ENCODE measurements at places on chromosomes 1 and 21.

DNA sequence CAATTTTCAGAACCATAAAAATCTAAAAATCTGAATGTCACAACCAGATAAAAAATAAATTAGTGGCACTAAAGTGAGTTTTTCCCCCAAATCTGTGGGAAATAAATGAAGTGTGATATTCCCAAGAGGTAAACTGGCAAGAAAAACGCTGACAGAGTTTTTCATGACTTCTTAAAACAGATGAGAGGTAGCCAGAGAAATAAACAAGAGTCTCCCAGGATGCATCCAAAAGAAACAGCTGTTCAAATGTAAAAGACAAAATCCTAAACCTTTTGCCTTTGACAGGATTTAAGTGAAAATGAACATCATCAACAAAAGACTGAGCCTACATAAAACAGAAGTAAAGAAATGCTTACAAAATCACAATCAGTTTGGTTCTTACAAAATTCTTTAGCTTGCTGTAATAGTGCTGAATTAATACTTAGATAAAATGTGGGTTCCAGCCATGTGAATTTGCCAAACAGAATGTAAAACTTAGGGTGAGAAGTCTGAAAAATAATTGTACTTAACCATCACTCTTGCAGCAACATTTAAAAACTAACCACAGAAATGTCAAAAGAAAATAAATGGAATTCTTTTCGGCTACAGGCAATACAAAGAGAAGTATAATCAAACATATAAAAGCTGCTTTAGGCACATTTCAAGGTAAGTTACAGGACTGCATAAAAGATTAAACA, 133.6 kb downstream of the EIF4G3 start:
- DNase-seq, result peak; percentile 44

- DNase-seq, result peak; percentile 78
Measured at GRCh38 chr1:209607102-209607794, 23.7 kb downstream of the CAMK1G start.

DNA sequence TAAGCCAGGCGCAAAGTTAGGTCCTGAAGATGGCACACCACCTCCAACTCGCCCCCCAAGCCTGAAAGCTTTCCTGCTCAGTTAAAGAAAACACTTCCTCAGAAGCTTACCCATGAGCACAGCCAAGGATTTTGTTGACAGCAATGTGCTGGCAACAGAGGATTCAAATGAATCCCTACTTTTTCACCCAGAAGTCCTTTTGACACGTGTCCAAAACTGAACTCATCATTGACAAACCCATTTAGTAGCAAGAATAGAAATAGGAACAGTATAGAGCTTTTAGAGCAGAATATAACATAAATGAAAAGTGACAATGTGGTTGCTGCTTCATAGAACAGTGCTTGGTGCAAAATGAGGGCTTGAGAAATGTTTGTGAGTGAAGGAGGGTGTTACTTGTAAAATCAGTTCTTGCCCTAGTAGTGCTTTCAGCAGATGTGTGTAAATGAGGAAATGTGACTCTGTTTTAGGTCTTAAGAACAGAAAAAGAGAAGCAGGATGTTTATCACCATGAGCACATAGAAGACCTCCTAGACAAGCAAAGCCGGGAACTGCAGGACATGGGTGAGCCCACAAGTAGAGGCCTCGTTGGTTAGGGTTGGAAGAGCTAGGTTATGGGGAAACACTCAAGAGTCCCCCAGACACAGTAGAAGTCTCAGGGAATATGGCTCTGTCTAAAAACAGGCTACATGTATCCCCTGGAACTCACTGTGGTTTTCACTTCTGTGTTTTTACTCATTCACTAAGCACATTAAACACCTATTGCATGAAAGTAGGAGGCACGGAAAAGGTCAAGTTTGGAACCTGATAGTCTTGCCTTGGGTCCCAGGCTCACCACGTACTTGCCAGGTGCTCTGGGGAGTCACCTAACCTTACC, 48.6 kb upstream of the TMEM125 start:
- peak; percentile 42 for DNase-seq

- no peak for DNase-seq
Measured at GRCh38 chr1:228096416-228097332, 6.5 kb downstream of the C1orf35 start.

DNA sequence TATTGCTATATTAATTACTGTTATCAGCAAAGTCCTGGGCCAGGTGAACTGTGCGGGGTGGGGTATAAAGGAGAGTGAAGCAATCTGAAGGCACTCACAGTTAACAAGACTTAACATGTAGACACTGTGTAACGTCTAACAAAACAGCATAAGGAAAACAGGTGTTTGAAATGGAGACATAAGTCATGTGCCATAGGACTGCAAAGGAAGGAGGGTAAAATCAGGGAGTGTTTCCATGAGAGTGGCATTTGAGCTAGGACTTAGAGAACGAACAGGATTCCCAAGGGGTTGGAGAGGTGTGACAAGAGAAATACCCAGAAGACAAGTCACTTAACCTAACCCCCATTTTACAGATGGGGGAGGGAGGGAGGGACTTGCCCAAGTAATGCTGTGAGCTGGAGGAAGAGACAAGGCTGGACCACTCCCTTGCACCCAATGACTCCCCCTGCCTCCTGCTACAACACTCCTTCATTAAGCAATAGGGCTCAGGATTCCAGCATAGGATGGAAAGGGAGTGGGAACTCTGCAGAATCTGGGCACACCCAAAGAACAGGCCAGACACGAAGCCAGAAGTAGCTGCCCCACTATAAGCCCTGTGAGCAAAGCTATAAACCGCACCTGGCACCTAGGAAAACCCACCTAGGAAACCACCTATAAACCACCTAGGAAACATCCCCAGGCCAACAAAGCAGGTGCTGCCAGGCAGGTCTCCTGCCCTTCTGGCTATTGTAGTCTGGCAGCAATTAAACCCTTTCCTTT, 6.6 kb downstream of the PEF1 start:
- DNase-seq, result no peak

DNA sequence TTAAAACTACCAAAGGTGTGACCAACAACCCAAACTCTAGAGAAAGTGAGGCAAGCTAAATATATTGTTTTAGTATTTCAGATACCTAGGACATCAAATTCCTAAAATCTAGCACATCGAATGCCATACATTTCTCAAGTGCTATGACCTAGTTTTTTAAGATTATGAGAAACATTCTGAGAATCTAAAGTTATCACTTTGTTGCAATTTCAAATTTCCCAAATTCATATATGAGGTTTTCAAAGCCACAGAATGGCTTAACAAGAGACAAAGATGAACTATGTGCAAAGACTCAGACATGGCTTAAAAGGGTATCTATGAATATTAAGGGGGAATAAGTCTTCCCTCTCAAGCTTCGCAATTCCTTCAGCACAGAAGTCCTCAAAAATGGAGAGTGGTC, 6.8 kb downstream of the SCYL3 start:
- no peak for DNase-seq

- DNase-seq, result peak; percentile 43
Measured at GRCh38 chr1:54400329-54400728, 5.9 kb downstream of the SSBP3 start.

GRCh38 chr1:197774466-197775281, 606 bp downstream of the DENND1B start:
- DNase-seq, result peak; percentile 71

GRCh38 chr1:37125295-37125694, 91.0 kb upstream of the GRIK3 start:
- DNase-seq, result no peak

DNA sequence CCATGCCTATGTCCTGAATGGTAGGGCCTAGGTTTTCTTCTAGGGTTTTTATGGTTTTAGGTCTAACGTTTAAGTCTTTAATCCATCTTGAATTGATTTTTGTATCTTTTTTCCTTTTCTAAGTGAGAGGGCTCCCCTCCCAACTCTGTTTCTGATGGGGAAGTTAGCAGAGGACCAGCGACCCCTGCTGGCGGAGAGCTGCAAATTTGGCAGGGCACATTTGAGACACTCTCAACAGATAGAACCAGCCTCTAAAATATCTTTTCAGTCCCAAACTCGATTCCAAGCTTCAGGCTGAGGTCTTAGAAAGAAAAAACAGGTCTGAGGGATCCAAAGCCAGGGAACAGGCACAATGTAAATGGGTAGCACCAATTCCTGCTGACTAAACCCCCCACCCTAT, 32.5 kb downstream of the LRRC3 start:
- DNase-seq, result peak; percentile 70

- peak; percentile 39 for DNase-seq
Measured at GRCh38 chr1:27979151-27979858, 19.5 kb downstream of the XKR8 start.

DNA sequence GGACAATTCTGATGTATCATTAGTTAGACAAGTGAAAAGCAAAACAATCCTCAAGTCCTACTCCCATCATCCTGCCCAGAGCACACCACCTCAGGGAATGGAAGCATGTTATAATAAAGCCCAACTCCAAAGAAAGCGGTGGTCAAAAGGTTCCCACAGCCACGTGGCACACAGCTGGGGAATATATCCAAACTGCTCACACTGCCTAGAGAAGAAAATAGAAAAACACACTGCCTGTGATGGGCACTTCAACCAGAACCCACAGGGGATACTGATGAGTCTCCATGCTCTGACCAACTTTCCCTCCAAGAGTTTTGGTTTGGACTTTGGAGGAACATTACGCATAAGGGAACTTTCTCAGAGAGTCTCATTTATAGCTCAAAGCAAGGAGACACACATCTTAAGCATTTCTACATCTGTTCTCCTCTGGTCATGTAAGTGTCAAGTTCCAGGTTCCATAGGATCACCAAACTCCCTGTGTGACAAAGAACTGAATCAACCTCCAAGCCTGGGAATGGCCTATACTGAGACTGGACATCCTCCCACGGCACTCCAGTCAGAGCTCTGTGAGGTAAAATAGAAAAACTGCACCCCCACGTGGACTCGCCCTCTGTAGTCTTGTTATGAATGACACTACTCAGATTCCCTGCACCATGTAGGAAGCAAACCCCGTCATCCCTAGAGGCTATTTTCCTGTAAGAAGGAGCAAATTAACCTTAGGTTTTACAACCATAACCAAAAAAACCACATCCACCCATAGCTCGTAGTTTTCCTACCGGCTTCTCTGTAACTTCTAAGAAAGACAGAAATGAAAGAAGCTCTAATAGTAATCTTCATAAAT, 12.2 kb downstream of the DSTYK start:
- DNase-seq, result no peak

DNA sequence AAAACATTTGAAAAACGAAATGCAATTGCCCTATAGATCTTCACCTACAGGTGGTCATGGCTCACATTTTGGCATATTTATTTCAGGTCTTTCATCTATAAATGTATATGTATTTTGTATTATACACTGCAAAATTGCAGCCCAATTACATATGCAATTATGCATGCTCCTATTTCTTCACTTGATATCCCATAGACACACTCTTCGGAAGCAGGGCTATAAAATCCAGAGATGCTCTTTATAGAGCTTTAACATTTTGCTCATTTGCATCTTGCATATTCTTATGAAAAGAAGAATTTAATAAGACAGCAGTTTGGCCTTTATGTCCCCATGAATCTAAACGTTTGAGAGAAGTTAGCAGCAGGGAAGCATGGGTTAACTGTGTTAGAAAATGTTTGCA, 44.7 kb upstream of the PALMD start:
- DNase-seq, result no peak

- DNase-seq, result no peak
Measured at GRCh38 chr1:9960706-9961562, 17.7 kb downstream of the NMNAT1 start.

DNA sequence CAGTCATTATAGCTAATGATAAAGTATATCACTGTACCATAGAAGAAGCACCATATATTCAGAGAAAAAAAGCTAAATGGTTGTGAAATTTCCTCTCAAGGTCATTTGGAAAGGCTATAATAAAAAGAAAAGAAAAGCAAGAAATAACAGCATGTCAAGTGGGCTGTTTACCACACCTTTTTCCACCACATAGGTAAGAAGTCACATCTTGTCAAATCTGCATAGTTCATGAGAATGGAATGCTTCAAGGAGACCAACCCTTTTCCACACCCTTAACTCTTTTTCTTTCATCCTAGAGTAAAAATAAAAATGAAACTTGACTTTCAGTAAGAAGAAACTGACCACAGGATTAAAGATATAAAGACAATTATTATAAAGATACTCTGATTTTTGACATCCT, 91.2 kb downstream of the ATP6V1G3 start:
- no peak for DNase-seq

DNA sequence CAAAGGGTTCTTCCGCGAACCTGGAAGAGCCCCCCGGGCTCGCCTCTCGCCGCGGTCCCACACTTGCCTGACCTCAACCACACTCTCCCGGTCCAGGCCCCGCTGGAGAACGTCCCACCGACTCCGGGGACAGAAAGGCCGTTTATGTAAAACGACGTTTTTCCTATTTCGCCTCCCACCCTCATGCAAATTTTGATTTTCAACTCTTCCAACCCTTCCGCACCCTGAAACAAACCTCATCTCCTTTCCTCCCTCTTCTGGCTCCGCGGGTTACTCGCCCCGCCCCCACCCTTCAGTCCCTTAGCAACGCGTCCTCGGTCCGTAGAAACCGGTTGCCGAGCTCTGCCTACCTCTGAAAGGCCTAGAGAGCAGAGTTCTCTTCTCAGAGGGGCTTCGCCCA, at the start of gene C1orf141:
Gene C1orf141 (minus strand): TSS at position 276 of the 400 bp plus-strand sequence. CDS start 7,730 bp downstream, outside the sequence.
- peak; percentile 2 for DNase-seq

DNA sequence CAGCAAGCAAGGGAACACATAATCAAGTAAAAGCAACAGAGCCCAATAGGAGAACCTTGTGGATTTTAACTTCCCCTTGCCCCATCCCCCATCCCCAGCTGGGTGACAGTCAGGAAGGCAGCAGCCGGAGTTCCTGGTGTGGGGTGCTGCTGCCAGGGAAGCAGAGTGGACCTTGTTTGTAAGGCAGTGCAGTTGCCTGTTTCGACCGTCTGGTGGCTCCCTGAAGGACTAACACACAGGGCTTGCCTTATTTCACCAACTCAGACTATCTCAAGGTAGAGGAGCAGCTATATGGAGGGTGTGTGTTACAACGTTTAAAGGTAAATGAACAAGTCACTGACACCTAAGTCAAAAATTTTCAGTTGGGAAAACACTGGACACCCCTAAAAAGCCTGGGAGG, 6.6 kb downstream of the KRTAP10-8 start:
- peak; percentile 54 for DNase-seq

DNA sequence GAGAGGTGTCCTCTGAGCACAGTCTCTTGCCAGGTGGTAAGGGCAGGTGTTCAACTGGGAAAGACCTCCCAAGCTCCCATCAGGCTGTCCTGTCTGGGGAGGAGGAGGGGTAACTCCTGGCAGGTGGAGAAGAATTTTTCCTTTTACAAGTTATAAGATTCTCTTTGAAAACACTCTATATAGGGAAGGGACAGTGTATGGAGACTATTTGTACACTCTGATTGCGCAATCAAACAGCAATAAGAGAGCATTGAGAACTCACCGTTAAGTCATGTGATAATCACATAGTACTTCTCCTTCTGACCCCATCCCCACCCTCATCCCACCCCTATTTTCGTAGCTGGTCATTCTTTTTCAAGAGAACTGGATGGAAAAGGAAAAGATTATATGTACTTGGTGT, 179.3 kb upstream of the ZNF644 start:
- DNase-seq, result no peak
